ENCODE measurements at places on chromosomes 12 and 14.
A peak's percentile ranks its signal among the peaks of the same experiment; 100 is the strongest.

DNA sequence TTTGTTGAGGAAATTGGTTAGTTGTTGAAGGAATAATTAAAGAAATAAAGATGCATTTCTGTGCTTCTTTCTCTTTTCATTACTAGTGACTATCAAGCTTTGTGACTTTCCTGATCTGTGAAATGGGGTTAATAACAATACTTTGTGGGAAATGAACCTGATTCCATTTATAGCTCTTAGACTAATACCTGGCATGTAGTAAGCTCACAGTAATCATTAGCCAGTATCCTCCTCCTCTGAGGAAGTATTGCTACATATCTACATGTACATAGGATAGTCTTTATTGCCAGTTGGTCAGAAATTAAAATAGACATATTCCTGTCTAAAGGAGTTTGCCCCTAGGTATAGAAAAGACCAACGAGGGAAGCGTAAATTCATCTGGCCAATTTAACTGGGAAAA is 1.8 kb upstream of the CCDC198 start:
- no peak for DNase-seq

DNA sequence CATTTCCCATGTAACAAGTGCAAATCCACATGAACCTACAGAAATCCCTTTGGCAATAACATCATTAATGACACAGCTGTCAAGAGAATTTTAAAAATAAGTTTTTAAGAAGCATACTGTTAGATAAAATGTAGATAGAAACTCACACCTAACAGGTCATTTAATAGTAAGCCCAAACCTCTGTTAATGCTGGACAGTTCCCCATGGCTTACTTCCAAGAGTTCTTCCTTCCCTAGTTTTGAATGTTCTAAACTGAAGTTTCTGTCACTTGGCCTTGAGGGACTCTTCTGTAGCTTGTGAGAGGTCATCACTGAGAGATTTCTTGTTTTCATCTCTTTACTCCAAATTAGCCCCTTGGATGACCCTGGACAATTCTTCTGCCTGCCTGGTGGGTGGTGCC is 22.7 kb downstream of the OTX2 start:
- no peak for DNase-seq

- DNase-seq, result peak; percentile 83
Measured at GRCh38 chr12:43882578-43883178, 46.8 kb downstream of the TMEM117 start.

DNA sequence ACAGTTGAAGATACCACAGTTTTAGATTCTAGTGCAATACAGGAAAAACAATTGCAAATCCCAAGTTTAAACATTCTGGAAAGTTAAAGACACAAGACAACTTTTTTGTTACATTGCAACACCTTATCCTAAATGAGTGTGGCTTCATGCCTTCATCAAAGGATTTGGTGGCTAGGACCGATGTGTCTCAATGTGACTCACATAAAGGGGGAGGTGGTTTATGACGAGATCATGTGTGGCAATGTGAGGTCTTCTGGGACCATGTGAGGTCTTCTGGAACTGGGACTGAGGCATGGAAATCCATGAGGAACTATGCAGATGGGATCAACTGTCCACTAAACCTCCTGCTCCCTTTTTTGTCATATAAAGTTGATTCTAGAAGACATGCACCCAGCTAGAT is 166.2 kb downstream of the PAX9 start:
- no peak for DNase-seq
